NCI-H748 treated with DMSO at 0.1 percent for 48 hours (cell line): ENCODE measurements at places on chromosomes 1 and 21.

DNA sequence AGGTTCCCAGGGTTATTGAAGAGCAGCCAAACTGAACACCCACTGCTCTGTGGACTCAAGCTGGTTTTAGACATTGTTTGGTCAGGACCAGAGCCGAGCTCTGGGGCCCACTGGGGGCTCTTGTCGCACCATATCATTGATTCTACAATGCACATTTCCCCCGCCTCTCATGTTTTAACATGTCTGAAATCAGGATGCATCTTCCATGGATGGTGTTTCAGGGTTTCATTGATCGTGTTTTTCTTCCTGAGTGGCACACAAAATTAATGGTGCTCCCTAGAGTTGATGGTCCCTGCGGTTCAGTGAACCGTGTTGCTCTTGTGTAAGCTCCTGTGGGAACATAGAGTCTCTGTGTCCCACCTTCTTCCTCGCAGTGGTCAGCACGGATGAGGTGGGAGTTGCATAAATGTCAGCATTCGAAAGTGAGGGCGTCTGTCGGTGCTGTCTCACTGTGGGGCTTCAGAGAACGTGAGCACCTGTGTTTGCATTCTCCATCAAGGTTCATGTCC, 38.3 kb downstream of the GALNT2 start:
- DNase-seq = no peak

DNA sequence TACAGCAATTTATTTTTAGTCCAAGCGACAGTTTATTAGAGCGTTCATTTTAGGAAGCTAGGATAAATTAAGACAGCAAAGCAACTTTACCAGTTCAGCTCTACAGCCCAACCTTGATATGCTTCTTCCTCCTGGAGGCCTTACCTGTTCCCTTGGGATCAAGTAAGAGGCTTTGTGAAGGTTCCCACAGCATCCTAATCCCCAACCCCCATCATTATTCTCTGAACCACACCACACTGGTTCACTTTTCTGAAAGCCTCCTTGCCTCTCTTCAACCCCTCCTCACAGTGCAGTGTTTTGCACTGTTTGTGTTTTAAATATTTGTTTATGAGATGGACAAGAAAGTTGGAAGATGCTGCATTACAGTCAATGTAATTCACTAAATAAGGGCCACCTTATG, 126.3 kb upstream of the CXADR start:
- DNase-seq = no peak

DNA sequence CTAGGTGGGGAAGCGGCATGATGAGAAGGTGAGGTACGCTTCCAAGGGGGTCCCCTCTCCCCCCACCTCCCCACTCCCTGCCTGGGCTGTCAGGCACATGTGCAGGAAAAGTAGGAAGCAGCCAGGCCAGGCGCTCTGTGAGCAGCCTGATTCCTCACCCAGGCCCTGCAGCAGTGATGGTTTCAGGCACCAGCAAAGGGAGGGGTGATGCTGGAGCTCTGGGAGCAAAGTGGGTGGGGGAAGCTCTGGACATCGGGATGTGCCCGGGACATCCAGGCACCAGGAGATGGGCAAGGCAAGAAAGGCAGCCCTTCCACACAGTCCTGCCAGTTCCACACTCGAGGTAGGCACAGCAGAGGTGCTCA, 106.1 kb downstream of the CRYAA start:
- DNase-seq = no peak

GRCh38 chr1:54579337-54579781, 31.3 kb downstream of the ACOT11 start:
- no peak for DNase-seq

DNA sequence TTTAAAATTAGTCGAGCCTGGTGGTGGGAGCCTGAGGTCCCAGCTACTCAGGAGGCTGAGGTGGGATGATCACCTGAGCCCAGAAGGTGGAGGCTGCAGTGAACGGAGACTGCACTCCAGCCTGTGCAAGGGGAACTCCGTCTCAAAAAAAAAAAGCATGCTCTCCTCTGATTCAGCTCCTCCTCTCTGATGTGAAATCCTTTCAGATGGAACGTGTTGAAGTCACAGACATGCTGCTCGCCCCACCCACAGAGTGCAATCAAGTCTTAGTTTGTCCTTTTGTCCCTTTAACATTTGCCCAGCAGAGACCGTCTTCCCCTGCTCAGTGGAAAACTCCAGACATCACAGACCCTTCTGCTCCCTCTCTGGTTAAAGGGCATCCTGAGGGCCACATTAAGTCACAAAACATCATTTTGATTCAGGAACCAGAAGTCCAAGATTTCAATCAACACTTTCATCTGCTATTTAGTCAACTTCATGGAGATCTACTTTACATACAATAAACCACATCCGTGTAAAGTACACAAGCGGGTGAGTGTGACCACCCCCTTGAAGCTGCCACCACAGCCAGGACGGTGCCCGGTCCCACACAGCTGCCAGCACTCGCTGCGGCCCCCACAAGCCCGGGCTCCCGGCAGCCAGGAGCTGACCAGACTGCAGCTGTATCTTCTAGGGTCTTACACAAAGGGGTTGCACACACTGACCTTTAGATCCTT, 18.9 kb upstream of the RNF223 start:
- no peak for DNase-seq

- no peak for DNase-seq
Observed at GRCh38 chr1:22290157-22290556, 147.3 kb upstream of the WNT4 start.

DNA sequence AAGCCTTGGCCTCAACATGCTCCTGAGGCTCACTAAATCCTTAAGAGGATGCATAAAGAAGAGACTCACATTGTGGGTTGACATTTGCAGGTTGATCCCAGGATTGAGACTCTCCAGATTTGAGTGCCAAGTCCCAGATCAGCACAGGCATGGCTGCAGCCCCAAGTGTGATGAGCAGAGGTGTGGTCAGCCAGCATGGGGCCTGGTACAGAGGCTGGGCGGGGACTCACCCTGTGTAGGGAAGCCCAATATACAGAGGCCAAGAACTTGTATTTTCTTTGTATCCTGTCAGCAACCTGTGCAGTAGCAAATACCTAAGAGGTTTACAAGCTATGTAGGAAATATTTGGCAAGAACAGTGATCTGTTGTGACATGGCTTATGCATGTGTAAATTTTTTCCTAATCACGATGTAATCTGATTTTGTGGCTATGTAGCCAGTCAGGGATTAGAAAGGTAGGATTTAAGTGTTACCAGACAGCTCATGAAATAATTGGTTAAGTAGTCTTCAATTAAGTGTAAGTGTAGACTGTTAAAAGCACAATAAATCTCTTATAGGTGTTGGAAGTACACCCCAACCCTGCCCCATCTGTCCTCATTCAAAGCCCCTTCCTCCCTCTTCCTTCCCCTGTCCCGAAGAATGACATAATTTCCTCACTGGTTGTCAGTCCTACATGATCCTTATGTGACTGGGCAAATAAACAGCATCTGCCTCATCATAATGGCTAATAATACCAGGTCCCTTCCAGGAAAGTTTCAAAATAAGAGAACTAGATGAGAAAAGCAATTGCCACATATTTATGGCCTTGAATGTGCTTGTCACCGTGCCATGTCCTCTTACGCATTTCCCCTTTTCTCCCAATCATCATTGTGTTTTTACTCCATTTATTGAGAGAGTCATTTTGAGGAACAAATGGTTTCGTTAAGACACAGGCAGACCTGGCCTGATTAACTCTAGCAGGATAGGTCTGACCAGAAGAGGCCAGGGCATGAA, 120.9 kb downstream of the HLX start:
- no peak for DNase-seq

DNA sequence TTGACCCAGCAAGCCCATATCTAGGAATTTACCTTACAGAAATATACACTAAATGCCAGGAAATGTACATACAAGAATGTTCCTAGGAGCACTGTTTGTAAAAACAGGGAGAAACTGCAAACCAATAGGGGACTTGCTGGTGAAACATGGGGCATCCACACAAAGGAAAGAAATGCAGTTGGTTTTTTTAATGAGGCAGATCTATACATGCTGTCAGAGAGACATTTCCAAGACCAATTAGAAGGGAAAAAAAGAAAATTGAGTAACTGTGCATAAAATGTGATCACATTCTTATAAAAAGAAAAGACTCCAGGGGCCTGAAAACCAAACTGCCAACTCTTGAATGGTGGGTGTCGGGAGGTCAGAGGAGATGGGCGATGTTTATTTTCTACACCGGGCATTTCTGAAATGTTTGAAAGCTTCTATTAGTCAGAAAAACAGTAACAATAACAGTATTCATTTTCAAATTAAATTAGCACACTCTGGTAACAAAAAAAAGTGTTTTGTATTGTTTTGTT, 56.6 kb downstream of the MATN1 start:
- DNase-seq = no peak

GRCh38 chr1:202438393-202439174, 90.1 kb downstream of the PPP1R12B start:
- no peak for DNase-seq

- DNase-seq = no peak
Observed at GRCh38 chr1:183515002-183515689, 42.8 kb downstream of the SMG7 start.

- DNase-seq = peak; percentile 9
Observed at GRCh38 chr1:118122234-118123004, 62.6 kb downstream of the SPAG17 start.

DNA sequence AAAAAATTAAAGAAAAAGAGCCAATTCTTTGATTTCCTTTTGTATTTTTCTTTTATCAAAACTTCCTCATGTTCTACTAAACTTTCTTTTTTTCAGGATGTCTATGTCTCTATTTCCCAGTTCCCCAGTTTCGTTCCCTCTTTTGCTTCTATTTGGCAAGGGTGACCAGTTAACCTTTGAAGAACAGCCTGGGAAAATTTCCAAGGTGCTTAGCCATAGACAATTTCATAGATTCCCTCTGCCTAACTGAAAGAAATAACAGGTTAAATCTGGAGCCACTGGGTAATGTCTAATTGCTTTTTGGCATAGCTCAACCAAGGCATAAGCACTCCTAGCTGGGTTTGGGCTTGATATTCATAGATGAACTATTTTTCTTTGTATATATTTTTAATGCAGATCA, 272.3 kb downstream of the ADGRL2 start:
- no peak for DNase-seq

DNA sequence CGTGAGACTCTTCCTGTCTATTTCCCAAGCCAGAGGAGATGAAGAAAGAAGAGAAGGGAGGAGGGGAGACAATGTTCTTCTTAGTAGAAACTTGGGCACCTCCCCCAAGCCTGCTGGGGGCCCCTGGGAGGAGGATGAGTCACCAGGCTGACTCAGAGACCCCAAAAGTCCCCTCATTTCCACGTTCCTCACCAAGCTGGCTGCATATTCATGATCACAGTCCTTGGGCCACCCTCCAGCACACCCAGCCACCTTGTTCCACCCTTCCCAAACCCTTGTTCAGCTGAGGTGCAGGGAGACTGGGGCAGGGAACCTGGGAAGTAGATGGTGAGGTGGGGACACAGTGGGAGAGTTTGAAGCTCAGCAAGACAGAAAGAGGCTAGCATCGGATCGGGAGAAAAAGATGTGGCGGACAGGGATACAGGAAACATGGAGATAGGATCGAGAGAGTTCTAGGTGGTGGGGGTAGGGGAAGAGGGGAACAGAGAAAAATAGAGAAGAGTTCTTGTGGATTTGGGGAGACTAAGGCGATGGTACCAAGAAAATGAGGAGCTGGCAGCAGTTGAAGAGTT, 712 bp downstream of the RAB13 start:
- no peak for DNase-seq

- DNase-seq = no peak
Observed at GRCh38 chr1:93344886-93345632, 648 bp upstream of the DR1 start.

GRCh38 chr1:88998716-88999115, 6.3 kb upstream of the KYAT3 start:
- DNase-seq = peak; percentile 43

DNA sequence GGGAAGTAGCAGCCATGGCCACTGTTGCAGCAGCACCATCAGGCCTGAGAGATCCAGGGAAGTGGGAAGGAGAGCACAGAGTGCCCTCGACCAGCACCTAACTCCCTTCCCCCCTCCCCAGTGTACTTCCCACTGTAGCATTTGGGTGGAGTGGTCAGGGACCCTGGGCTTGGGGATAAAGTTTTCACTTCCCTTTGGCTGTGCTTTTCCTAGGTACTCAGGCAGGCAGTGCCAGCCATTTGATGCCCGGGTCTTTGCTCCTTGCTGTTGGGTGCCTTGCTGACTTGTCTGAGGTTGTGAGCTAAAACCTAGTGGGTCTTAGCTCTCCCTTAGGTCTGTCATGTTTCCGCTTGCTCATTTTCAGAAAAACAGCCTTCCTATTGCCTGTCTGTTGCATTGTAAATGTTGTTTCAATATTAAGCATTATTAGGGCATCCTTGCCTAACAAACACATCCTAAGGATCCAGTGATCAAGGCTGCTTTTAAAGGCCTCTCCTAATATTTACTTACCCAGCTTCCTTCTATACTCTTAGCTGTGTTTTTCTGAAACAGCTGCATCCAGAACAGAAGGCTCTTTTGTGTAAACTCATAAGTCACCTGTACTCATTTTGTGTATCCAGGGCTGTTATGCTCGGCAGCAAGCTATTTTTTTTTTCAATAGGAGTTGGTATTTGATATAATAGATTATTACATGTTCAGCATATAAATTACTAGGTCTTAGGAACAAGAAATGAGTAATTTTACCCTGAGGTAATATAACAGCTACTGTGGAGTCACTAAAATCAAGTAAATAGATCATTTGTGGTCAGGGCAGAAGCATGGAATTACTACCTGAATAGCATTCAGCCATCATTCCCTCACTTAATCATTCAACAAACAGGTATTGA, 418.6 kb upstream of the PROX1 start:
- peak; percentile 84 for DNase-seq

GRCh38 chr1:6969106-6969505, 183.9 kb downstream of the CAMTA1 start:
- DNase-seq = no peak

- no peak for DNase-seq
Observed at GRCh38 chr1:55015123-55015522, 16.4 kb downstream of the BSND start.

DNA sequence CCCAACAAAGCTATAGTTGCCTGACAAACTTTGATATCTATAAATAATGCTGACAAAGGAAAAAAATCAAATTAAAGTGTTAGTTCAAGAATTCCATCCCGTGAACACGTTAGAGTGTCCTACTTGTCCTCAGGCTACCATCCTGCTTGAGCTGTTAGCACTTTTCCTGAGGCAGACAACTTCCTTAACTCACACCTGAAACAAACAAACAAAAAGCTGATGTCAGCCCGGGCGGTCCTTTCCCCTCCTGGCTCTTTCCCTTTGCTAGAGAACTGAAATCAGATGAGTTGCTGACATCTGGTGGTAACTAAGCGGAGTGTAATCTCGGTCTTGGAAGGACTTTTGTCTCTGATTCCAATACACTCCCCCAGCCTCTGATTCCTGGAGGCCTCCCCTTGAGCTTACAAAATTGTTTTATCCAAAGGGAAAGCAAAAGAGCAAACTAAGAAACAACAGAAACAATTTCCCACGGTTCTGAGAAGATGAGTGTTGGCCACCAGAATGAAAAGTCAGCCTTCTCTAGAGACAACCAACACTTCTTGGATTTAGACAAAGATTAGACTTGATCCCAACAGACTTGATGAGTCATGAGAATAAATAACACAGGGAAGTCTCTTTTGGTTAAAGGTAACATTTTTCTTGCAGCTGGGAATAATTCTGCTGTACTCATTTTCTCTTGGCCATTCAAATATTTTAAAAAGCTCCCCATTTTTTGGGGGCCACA, 135.4 kb downstream of the PROX1 start:
- DNase-seq = peak; percentile 57

- no peak for DNase-seq
Observed at GRCh38 chr1:117215019-117215418, 4.3 kb upstream of the VTCN1 start.

- no peak for DNase-seq
Observed at GRCh38 chr1:165507570-165507969, 36.2 kb upstream of the LRRC52 start.
